Astrocyte of the spinal cord (primary cell): ENCODE measurements at places on chromosomes 16 and 17.

GRCh38 chr17:34133350-34133749 is 121.7 kb upstream of the CCL2 start:
- no peak for DNase-seq

- no peak for DNase-seq
These were observed 27.6 kb upstream of the ST6GALNAC2 start for GRCh38 chr17:76612977-76613851.

- DNase-seq = no peak
These were observed 122.9 kb upstream of the SMURF2 start for GRCh38 chr17:64785011-64785421.

DNA sequence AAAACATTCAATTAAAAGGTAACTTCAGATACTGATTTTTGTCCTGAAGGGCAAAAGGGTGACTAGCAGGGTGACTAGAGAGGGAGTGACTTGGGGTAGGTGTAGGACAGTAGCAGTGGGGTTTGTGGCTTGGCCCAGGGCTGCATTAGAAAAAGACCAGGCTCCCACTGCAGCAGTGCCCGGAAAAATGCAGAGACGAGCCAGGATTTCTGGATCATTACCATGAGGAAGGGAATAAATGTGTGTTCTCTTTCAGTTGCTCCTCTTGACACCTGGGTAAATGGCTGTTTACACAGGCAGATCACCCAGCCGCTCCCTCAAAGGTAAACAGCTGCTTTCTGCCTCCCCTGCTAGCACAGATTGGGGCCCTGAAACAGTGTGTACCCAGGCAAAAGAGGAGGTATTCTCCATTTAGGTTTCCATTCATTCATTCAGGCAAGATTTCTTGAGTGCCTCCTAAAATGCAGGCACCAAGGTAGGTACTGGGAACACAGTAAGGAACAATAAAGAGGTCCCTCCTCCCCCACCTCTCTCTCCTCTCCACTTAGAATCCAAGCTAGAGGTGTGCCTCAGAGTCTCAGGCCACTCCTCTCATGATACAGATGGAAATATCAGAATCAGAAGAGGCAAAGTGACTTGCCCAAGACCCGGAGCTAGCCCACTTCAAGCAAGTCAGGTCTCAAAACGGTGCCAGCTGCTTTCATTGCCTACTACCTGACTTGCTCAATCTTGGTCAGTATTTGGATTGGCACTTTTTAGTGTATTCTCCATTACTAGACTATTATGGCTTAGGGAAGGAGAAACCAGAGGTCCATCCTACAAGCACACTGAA is 15.2 kb upstream of the TOX3 start:
- no peak for DNase-seq

GRCh38 chr16:65323655-65324237 is 201.9 kb upstream of the CDH11 start:
- DNase-seq = no peak

GRCh38 chr17:76601065-76601464 is 15.4 kb upstream of the ST6GALNAC2 start:
- no peak for DNase-seq

GRCh38 chr16:10968498-10968897 is 24.1 kb downstream of the CLEC16A start:
- DNase-seq = no peak

GRCh38 chr16:22360963-22361659 is 13.3 kb downstream of the CDR2 start:
- DNase-seq = no peak

- DNase-seq = no peak
These were observed 11.2 kb downstream of the NCBP3 start for GRCh38 chr17:3834811-3835210.

GRCh38 chr17:40705584-40705983 is 2.0 kb upstream of the KRT24 start:
- no peak for DNase-seq

GRCh38 chr17:4958102-4958501 is 7.2 kb downstream of the ENO3 start:
- DNase-seq = no peak

- peak; percentile 83 for DNase-seq
These were observed 5.4 kb upstream of the ZNF213 start for GRCh38 chr16:3129137-3130131.

- no peak for DNase-seq
These were observed 77.1 kb upstream of the RBL2 start for GRCh38 chr16:53357208-53357586.

DNA sequence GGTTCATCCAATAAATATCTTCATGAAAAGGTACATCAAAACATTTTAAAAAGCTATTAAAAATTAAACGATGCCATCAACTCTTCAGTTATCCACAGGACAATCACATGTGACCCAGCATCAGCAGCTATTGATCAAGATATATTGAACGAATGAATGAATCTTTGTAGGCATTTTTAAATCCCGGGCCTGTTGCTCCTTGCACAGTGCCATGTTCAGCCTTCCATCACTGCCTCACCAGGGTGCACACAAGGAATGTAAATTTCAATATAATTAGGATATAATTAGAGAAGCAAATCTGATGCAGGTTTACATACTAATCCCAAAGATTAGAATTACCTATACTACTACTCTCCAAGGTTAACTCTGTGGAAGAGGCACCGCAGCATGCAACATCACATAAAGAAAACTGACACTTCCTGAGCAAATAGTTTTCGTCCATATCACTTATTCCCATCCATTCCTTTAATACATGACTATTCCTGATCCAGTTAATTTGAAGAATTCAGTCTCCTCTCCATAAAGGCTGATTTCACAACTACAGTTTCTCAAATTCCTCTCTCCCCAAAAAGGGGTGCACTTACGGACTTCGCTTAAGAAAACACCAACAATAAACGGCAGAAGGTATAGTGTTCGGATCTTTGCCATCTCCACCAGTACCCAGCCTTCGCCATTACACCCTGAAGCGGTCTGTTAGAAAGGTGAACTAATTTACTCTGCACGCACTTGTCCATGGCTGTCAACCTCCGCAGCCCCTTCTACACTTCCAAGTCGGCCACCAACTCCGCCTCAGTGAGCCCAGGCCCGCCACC is 938 bp downstream of the NCOR1 start:
- DNase-seq = no peak

GRCh38 chr17:13395862-13396261 is 205.9 kb downstream of the HS3ST3A1 start:
- DNase-seq = no peak

DNA sequence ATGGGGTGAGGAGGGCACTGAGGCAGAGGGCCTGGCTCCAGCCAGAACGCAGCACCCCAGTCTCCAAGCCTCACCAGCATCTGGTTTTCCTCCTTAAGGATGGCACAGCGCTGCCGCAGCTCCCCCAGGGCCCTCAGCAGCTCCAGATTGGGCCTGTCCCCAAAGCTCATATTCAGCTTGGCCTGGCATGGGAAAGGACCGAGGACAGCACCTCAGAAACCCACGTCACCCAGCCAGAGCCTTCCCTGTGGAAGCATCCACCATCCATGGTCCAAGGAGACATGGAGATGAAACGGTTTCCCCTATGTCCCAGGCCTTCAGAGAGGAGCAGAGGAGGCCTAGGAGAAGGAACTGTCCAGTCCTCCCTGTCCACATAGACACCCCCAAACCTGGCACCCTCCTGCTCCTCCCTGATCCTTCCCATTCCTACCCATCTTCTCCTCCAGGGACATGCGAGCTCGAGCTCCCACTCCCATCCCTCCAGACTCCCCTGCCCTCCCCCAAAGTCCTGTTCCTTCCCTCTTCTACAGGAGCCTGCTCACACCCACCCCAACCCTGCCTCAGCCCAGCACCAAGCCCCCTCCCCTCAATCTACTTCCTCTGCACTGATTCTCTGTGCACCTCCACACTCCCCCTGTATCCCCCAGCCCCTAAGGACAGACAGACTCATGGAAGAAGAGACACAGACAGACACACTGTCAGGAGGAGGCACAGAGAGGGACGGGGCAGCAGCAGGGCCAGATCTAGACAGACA is 1.8 kb downstream of the TSPOAP1 start:
- DNase-seq = no peak

DNA sequence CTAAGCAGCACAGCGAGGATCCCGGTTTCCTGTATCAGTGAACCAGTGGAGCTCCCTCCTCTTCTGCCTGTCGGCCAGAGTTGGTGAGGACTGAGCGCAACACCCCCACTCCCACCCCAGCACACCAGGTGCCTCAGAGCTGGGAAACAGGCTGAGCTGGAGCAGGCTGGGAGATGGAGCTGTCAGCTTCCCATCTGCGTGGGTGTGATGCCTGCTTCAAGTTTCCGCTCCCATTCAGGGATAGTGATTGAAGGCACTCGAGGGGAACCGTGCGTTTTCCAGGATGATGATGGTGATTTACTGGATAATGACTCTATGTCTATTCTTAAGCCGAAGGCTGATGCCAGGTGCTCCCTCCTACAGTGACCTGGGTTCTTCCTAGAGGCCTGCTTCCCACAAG is 144.5 kb downstream of the TMEM132E start:
- no peak for DNase-seq

GRCh38 chr16:31002250-31002700 is 8.2 kb downstream of the STX1B start:
- no peak for DNase-seq

- peak; percentile 70 for DNase-seq
These were observed 7.0 kb upstream of the ZFHX3 start for GRCh38 chr16:73054813-73055482.

- peak; percentile 92 for DNase-seq
These were observed at the start of gene TGFB1I1 for GRCh38 chr16:31471875-31472708. Gene TGFB1I1, plus strand, starts transcription at chr16:31472152. Its CDS starts 37 bp downstream, at chr16:31472189.

- DNase-seq = peak; percentile 60
These were observed 536.9 kb upstream of the CDH11 start for GRCh38 chr16:65658787-65659220.

GRCh38 chr17:958712-959451 is 20.7 kb downstream of the NXN start:
- DNase-seq = no peak

DNA sequence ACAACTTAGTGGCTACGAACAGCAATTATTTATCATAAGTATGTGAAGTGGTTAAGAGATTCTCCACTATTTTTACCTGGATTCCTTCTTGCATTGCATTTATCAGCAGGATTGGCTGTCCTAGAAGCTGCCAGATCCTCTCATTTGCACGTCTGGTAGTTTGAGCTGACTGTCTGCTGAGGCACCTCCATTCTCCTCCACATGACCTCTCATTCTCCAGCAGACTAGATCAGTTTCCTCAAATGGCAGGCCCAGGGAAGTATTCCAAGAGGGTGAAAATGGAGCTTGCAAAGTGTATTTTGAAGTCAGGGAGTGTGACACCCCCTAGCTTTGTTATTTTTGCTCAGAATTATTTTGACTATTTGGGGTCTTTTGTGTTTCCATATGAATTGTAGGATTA is 870.1 kb downstream of the CDH11 start:
- DNase-seq = no peak

GRCh38 chr17:10309003-10309974 is 63.5 kb downstream of the MYH13 start:
- DNase-seq = no peak

- DNase-seq = no peak
These were observed 66.8 kb downstream of the XYLT1 start for GRCh38 chr16:17403859-17404545.

- no peak for DNase-seq
These were observed 337.7 kb downstream of the CA10 start for GRCh38 chr17:51820766-51821165.

GRCh38 chr16:81873843-81874752 is 95.0 kb downstream of the PLCG2 start:
- peak; percentile 26 for DNase-seq

- peak; percentile 62 for DNase-seq
These were observed 73.1 kb downstream of the KSR1 start for GRCh38 chr17:27529230-27529796.

- no peak for DNase-seq
These were observed 58.7 kb downstream of the CENPV start for GRCh38 chr17:16294560-16294959.
